ENCODE measurements at places on chromosomes 2 and 18.
A peak's percentile ranks its signal among the peaks of the same experiment; 100 is the strongest.

DNA sequence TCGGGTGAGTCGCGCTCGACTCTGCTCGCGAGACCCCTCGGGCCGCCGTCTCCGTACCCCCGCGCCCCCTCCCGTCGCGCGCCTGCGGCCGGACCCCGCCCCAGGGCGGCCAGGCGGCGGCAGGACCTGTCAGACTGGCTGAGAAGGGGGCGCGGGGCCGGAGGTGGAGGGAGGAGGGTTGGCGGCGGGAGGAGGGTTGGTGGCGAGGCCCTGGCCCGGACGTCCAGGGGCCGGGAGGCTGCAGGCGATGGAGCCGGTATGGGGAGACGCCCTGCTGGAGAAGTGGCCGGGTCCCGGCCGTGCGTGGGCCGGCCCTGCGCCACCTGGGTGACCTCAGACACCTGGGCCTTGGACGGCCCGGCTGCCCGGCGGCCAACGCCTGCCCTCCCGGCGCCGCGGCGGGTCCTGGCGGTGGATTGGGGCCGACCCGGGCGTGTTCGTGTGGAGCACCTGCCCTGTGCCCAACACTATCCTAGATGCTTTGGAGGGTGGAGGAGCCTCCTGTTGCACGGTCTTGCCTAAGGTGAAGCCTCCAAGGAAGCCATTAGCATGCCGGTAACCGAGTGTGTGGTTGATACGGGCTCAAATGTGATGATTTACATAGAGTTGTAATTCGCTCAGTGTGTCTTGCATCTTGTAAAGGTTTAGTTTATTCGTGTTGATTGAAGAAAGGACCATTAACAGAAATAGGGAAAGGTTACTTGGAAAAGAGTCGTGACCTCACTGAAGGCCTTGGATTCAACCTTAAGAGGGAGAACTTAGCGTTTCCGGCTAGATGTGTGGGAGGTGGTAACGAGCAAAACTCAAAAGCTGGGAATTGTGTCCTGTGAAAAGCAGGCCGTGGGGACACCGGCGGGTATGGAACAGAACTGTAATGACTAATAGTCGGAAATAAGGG, 550 bp downstream of the MYL12B start:
- no peak for DNase-seq

GRCh38 chr2:96739076-96739632, 710 bp downstream of the LMAN2L start:
- no peak for DNase-seq

DNA sequence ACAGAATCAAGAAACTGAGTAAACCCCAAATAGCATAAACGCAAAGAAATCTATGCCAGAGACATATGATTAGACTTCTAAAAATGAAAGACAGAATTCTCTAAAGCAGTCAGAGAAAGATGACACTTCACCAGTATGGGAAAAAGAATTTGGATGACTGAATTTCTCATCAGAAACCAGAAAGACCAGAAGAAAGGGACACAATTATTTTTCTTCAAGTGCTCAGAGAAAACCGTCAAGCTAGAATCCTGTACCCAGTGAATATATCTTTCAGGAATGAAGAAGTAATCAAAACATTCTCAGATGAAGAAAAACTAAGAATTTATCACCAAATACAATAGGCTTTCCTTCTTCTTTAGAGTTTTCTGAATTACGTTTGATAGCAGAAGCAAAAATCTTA, 14.2 kb upstream of the ESPNL start:
- no peak for DNase-seq

DNA sequence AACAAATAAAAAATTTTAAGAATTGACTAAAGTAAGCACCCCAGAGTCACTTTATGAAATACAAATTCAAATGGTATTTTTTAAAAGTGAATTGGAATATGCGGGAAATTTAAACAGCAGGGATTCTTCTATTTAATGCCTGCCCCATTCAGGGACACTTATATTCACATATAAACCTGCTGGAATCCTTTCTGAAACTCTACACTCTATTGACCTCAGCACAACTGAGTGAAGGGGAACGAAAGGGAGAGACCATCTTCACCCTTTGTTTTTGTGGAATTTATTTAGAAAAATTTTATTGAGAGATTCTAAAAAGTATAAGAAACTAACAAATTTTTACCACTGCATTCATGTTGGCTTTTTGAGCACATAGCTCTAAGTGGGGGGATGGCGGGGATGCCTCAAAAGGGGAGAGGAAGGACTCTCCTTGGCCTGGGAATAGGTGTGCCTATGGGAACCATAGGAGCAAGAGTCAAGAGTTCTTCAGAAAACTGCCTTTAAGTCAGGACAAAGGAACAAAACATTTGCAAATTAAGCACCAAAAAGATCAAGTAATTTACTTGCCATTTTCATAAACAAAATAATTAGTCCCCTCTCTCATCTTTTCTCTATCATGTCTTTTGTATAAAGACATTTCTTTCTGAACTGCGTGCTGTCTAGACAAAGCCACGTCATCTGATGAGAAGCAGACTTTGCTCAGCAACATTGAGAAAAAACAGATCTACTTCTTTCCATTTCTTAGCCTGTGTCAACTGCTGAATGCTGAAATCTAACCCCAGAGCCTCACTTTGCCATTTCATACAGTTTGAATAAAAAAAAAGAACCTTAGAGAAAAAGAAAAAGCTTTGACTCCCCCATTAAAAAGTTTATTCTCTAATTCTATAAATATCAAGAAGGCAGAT, 21.6 kb upstream of the FLACC1 start:
- DNase-seq: no peak

DNA sequence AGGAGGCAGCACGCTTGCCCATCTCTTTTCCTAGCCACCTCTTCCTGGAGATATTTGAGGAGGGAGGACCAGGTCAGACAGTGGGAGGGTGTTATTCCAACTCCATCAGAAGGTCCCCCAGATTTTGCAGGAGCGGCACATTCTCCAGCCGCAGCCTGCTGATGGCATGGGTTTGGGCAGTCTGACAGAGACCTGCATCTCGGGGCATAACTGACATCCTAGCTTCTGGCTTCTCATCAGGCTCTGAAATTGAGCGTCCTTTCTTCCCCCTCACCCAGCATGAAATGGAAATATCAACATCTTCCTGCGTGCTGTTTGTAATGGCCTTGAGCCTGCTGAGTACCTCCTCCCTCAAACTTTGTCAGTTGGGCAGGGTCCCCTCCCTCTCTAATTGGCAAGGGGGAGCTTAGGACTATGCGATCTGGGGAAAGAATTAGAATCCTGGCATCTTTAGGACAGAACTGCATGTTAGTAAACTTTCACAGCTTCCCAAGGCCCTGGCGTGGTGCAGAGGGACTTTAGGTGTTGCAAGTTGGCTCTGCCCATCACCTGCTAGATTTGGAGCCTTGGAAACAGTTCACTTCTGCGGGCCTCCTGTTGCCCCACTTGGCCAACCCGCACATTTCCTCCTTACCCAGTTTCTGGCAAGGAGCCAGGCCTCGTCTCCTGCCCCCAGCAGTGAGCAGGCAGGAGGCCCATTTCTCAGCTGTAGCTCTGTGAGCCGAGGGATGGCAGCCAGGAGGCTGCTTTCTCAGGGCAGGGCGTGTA, 2.2 kb downstream of the ITM2C start:
- DNase-seq: peak; percentile 87

DNA sequence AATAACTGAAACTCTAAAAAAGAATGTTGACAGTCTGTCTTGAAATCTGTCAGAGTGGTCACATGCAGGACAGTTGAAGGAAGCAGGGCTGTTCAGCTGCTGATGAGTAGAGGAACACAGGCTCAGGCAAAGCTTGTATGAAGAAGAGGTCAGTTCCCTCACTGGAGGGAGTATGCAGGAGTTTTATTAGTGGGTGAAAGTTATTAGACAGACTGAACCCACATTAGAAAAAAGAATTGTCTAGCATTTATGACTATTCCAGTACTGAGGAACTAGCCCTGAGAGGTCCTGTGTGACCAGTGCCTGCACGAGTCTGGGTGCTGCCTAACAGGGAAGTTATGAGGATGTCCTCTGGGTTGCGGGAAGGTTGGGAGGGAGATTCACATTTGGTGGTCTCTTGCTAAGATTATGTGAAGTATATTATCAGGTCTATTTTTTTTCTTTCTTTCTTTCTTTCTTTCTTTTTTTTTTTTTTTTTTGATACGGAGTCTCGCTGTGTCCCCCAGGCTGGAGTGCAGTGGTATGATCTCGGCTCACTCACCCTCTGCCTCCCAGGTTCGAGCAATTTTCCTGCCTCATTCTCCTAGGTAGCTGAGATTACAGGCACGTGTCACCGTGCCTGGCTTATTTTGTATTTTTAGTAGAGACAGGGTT, 9.6 kb downstream of the TET3 start:
- DNase-seq: no peak

GRCh38 chr18:58104096-58104495, 60.1 kb downstream of the NEDD4L start:
- DNase-seq: no peak

DNA sequence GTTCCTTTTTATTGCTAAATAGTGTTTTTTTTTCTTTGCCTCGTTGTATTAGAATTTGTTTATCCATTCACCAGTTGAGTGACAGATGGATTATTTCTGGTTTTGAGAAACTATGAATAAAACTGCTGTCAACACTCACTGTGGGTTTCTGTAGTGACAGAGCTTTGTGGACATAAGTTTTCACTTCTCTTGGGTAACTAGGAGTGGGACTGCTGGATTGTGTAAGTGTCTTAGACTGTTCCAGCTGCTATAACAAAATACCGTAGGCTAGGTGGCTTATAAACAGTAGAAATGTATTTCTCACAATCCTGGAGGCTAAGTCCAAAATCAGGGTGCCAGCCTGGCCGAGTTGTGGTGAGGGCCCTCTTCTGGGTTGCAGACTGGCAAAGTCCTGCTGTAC, 71.9 kb downstream of the TNFRSF11A start:
- no peak for DNase-seq

- DNase-seq: no peak
These were observed 41.4 kb downstream of the HS1BP3 start for GRCh38 chr2:20609349-20609994.

DNA sequence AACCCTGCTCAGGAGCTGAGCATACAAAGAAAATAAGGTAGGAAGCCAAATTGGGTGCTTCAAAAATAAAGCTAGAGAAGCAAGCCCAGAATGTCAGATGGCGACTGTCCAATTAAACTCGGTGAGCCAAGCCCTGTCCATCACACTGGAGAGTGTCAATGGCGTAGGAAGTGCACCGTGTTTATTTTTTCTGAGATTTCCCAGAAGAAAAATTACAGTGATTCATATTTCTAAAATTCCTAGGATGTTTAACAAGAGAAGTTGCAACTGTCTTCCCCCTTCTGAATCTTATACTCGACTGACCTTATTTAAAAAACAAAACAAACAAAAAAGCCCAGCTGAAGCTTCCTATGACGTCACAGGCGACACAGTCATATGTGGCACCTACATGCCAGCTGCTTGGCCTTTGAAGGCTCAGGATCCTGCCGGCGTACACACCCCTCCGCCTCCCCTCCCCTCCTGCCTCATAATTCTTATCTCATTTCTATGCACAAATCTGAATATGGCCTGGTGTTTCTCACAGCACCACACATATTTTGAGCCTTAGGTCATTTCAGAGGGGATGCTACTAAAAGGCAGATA, 60.8 kb downstream of the MBP start:
- DNase-seq: no peak

DNA sequence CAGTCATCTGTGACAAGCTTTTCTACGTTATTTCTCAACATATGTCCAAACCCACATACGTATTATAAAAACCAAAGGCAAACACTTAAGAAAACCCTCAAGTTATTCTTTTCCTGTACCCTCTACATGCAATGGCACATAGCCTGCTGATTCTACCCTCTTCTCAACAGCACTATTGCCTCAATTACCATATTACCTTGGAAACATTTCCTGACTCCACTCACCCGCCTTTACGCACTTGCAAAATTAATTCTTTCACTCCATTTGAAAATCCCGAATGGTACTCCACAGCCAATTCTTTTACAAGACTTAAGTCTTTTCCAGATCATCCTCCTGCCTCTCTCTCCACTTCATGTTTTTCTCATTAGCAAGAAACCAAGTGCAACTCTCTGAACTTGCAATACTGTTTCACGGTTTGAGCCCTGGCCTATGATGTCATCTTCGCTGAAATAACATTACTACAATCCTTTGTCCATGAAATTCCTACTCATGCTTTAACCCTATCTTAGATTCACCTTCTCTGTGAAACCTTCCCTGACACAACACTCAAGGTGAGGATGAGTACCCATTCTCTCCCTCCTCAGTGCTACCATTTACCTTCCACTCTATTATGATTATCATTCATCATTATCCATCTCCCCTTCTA, 29.0 kb downstream of the SESTD1 start:
- no peak for DNase-seq

- DNase-seq: no peak
These were observed 16.6 kb downstream of the SOWAHC start for GRCh38 chr2:109630441-109631430.

GRCh38 chr18:26003817-26004216, 86.6 kb downstream of the SS18 start:
- no peak for DNase-seq

- DNase-seq: peak; percentile 64
These were observed 33.6 kb upstream of the ACAA2 start for GRCh38 chr18:49846718-49847470.

GRCh38 chr2:2717406-2717805, 386.3 kb upstream of the MYT1L start:
- no peak for DNase-seq

DNA sequence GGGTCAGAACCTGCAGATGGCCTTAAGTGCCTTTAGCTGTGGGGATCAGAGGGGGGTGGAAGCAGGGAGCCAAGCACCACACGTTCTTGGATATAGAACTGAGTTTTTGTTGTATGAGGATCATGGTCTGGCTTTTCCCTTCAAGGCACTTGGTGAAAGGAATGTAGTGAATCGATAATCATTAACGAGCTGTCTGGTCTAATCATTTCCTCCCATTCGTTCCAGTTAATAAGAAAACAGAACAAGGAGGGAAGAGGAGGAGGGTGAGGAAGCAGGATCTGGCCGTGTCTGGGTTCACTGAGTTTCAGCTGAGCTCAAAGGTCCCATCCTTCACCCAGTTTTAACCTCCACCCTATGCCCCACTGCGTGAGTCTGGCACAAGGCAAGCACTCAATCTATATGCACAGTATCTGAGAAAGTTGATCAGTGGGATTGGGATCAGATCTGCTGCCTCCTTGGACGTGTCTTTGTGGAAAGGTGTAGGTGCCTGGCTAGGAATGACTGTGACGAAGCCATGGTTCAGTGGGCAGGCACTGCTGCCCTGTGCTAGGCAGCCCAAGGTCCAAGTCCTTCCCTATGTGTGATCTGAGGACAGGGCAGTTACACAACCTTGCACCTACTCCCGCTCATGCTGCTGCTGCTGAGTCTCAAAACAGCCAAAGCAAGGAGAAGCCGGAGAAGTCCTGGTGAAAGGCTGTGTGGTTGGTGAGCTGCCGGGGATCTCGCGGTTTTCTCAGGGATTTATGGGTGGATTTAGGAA, 54.8 kb downstream of the GALNT14 start:
- no peak for DNase-seq

- no peak for DNase-seq
These were observed 55.3 kb downstream of the ARHGEF4 start for GRCh38 chr2:130891966-130892365.

DNA sequence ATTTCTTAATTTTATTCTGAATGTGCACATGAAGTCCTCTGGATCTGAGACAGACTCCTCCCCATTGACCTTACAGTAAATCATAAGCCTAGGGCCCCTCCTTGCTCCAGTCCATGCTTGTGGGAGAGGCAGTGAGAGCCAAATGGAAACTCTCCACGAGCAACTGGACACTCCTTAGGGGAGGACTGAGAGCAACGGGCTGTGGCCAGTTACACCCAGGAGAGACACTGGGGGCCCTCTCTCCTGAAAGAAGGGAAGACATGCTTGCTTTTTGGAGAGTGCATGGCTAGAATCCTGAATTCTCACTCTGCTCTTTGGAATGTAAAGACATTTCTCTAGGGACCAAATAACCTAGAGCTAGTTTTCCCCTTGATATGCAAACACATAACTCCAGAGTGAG, 49.0 kb upstream of the BIN1 start:
- DNase-seq: no peak
